ENCODE measurements at places on chromosomes 7 and 10.

DNA sequence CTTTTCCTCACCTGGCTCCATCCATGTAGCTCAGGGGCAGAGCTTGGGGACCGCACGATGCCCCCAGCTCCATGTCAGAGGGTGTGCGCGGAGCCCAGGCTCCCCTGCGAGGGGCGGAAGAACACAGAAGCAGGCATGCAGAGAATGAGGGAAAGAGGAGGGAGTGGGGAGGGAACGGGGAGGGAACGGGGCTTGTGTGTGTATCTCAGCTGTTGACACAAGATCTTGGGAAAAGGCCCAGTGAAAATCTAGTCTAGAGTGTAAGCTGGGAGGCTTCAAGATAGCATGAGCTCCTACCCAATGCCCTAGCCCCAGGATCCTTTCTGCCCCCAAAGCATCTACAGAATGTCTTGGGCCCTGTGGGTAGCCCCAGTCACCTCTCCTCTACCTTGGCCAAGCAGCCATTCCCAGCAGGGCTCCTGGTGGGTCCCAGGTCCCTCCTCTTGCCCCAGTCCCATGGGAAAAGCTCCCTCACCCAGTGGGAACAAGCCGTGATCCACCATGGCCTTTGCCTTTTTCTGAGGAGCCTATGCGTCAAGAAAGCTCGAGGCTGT lies 25.1 kb upstream of the NDST2 start:
- DNase-seq: no peak

- no peak for DNase-seq
Observed at GRCh38 chr10:108901781-108902618, 1021.3 kb downstream of the XPNPEP1 start.

GRCh38 chr10:123103944-123104343 lies 31.8 kb upstream of the HMX3 start:
- no peak for DNase-seq

GRCh38 chr10:76885816-76886215 lies 751.8 kb downstream of the KCNMA1 start:
- no peak for DNase-seq

GRCh38 chr10:34732926-34733325 lies 82.2 kb downstream of the PARD3 start:
- DNase-seq: no peak

DNA sequence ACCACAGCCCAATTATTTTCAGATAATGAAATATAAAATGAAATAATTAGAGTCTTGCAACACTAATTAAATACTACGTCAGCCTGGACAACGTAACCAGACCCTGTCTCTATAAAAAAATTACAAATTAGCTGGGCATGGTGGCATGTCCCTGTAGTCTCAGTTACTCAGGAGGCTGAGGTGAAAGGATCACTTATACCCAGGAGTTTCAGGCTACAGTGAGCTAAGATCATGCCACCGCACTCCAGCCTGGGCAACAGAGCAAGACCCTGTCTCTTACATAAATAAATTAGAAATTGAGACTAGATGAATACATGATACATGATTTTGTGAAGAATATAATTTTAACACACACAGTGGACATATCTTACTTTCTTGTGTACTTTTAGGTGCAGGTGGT lies 18.4 kb downstream of the TIAL1 start:
- DNase-seq: no peak

- no peak for DNase-seq
Observed at GRCh38 chr10:97376413-97376812, 24.7 kb downstream of the RRP12 start.

GRCh38 chr10:70901276-70901878 lies 13.0 kb upstream of the PCBD1 start:
- no peak for DNase-seq

- DNase-seq: no peak
Observed at GRCh38 chr7:10677668-10678232, 295.9 kb upstream of the PHF14 start.

DNA sequence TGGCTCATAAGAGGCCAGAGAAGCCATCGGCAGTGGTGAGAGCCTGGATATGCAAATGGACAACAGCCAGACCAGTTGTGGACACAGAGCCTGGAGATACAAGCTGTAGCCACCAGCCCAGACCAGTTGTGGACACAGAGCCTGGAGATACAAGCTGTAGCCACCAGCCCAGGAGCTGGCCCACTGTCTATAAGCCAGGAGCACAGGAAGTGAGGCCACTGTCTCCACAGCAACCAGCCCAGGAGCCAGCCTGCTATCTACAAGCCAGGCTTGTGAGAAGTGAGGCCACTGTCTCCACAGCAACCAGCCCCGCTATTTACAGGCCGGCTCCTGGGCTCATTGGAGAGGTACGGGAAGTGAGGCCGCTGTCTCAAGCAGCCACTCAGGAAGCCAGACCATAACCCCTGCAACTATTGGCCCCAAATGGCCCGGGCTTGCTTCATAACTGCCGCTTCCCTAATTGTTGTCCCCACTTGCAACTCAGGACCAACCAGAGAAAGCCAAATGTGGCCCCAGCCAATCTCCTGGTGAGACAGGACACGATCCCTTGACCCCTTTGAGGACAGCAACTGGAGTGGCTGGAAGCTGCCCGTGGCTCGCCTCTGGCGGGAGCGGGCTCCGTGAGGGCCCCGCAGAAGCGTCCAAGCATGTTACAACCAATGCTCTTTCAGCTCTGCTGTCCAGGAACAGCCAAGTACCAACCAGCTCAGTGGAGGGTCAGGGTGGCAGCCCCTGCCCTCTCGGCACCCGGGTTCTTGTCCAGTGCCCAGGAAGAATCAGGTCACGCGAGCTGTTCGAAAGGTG lies 44.1 kb upstream of the CNPY1 start:
- DNase-seq: no peak

DNA sequence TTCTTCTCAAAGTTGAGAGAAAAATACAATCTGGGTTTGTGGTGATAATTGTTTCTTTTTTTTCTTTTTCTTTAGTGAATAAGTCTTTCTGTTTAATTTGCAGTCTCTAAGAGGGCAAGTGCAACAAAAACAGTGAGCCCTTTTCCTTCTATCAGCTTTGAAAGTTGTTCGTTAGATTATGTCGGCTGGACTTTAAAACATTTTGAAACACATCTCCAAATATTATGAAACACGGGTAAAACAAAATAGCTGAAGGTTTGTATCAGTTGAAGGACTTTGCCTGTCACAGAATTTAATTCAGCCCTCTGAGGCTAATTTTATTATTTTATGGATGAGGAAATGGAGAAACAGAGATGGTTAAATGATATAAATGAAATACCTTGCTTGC lies 85.3 kb downstream of the AGMO start:
- DNase-seq: no peak

DNA sequence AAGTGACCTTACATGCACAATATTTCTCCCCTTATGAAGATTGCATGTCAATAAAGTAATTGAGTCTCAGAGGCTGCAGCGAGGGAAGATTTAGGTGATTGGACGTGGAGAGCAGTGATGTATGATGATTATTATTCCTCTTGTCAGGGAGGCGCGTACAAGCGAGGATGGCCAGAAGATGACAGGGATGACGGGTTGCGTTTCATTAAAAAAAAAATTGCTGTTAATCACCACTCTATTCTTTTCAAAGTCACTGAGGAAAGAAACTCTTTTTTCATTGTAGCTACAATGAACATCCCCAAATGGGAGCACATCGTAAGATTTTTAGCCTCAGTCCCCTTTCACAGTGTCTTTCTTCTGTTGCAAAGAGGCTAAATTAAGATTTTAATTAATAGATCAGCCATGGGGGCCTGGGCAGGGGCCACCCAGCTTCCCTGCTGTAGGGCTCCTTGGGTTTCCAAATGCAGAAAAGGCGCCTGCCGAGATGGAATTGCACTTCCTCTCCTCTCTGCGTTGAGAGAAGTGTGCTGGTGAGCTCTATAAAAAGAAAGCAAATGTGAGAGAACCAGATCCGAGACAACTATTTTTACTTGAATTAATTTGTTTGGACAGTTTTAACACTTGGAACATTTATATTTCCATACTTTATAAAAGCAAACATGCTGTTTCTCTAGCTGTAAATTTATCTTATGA lies 998.1 kb downstream of the LRMDA start:
- DNase-seq: no peak

- DNase-seq: no peak
Observed at GRCh38 chr7:36119005-36119706, 33.9 kb upstream of the EEPD1 start.

GRCh38 chr7:121397361-121397760 lies 1.3 kb upstream of the FAM3C start:
- DNase-seq: no peak

DNA sequence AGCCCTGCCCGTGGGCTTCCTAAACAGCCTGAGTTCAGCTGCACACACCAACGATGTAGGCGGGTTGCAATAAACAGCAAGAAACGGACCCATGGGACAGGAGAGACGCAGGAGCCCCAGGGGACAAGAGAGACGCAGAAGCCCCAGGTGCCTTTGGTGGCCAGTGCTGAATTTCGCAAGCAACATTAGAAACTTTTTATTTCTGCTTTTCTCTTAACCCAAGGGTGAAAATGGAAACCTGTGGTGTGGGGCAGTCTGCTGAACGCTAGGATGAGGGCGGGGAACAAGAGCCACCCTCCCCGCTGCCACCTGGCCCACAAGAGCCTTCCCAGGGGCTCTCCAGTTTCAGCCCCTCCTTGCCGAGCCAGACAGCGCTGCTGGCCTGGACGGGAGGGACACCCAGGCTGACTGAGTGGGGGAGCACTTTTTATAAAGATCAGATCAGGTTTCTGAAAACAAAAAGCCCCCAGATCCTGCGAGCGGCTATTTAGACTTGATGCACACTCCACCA lies 20.0 kb upstream of the GPR146 start:
- no peak for DNase-seq

DNA sequence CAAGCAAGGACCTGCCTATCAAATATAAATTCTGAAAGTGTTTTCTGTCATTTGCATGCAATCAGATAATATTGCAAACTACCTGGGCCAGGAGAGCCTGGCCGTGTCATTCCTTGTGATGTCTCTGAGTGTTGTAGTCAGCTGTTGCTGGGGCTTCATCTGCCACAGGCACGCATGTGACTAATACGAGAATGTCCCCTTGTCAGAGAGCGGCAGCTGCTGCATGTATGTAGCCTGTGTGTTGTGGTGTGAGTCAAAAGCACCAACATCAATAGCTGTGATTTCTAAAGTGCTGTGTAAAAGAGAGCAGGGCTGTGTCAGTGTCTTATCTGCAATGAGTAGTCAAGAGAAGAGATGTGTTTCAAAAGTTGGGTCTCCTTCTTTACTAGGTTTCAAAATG lies 155.4 kb downstream of the POU6F2 start:
- DNase-seq: no peak

- no peak for DNase-seq
Observed at GRCh38 chr7:116223588-116223987, 13.2 kb downstream of the TES start.
